ENCODE measurements at places on chromosomes 4 and X.

GRCh38 chrX:150360331-150360730, 2.8 kb upstream of the MAMLD1 start:
- DNase-seq = no peak

GRCh38 chr4:180101348-180102083, 2141.7 kb upstream of the TENM3 start:
- DNase-seq = no peak

- DNase-seq = no peak
Observed at GRCh38 chr4:179624768-179625181, 2182.5 kb upstream of the AGA start.

DNA sequence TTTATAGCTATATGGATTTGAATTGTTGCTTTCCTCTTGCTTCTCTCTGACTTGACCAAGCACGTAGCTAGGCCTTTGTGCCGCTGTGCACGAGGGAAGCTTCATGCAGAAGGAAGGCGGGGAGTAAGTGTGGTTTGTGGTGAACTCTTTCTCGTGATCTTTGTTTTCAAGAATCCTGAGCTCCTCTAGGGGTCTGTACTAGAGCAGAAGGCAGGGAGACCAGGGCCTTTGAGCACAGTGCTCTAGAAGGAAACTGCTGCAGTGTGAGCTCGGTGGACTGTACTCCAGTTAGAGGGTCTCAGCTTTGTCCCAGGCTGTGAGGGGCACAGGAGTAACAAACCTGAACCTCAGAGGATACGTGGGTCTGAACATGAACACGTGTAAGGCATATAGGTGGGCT, 49.0 kb downstream of the AGA start:
- no peak for DNase-seq
